ENCODE measurements at places on chromosomes 3 and 15.
A peak's percentile ranks its signal among the peaks of the same experiment; 100 is the strongest.

DNA sequence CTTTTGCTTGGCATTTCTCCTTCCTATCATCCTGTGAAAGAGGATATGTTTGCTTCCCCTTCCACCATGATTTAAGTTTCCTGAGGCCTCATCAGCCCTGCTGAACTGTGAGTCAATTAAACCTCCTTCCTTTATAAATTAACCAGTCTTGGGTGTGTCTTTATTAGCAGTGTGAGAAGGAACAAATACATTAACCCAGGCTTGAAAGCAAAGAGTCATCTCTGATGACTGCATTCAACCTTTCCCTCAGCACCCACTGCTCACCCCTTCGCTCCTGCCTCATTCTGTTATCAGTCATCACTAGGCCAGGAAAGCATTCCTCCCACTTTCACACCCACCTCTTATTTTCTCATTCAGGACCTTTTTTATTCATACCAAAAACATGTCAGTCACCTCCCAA, 59.6 kb upstream of the CASR start:
- no peak overlapping the region for H3K27ac ChIP-seq
- H3K27me3 ChIP-seq, result peaks cover 16% of the 10 kb centered on the region
- no peak overlapping the region for H3K4me3 ChIP-seq
- no peak for DNase-seq

- H3K4me1 ChIP-seq, result peaks cover 19% of the 10 kb centered on the region
- H3K27ac ChIP-seq, result no peak overlapping the region
These were observed 122.3 kb downstream of the PTPRG start for GRCh38 chr3:61683549-61684236.

GRCh38 chr3:149216193-149216869, 5.3 kb downstream of the CP start:
- H3K27me3 ChIP-seq, result no peaks in the 10 kb centered on the region
- H3K36me3 ChIP-seq, result no peaks in the 10 kb centered on the region
- no peak for DNase-seq
- no peaks in the 10 kb centered on the region for H3K4me1 ChIP-seq
- H3K27ac ChIP-seq, result no peak overlapping the region
- H3K4me3 ChIP-seq, result no peak overlapping the region

- H3K4me3 ChIP-seq, result peak overlapping the region; percentile 83
- no peak for DNase-seq
- peaks cover 5% of the 10 kb centered on the region for H3K36me3 ChIP-seq
- no peak overlapping the region for H3K27ac ChIP-seq
These were observed 431 bp upstream of the YEATS2 start for GRCh38 chr3:183697123-183697609.

- DNase-seq, result peak; percentile 59
- H3K27me3 ChIP-seq, result no peaks in the 10 kb centered on the region
- H3K36me3 ChIP-seq, result peaks cover 30% of the 10 kb centered on the region
- H3K4me1 ChIP-seq, result no peaks in the 10 kb centered on the region
These were observed 4.5 kb downstream of the RPL22L1 start for GRCh38 chr3:170865209-170866094.

DNA sequence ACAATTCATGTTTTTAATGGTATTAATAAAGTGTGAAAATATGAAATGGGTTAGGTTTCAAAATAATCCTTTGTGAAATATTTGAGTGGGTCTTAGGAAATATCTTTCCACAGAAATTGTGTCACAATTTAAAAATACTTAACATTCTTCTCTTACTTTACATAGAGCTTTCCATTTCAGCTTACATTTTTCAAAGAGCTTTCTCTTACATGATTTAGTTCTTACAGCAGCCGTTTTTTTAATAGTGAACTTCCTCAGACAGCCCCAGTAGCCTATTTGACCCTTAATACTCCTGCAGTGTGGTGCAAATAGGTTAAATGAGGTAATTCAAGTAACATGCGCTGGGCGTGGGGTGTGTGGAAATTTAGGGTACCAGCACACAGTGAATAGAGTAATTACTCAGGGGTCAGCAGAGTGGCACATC, 21.8 kb downstream of the P2RY12 start:
- no peak overlapping the region for H3K4me3 ChIP-seq
- no peak for DNase-seq
- H3K4me1 ChIP-seq, result peaks cover 2% of the 10 kb centered on the region
- no peaks in the 10 kb centered on the region for H3K27me3 ChIP-seq
- H3K36me3 ChIP-seq, result no peaks in the 10 kb centered on the region

- peaks cover 3% of the 10 kb centered on the region for H3K4me1 ChIP-seq
- H3K27ac ChIP-seq, result no peak overlapping the region
- no peaks in the 10 kb centered on the region for H3K27me3 ChIP-seq
- no peak for DNase-seq
- H3K36me3 ChIP-seq, result no peaks in the 10 kb centered on the region
These were observed 30.3 kb upstream of the PSMD6 start for GRCh38 chr3:64053581-64053980.

DNA sequence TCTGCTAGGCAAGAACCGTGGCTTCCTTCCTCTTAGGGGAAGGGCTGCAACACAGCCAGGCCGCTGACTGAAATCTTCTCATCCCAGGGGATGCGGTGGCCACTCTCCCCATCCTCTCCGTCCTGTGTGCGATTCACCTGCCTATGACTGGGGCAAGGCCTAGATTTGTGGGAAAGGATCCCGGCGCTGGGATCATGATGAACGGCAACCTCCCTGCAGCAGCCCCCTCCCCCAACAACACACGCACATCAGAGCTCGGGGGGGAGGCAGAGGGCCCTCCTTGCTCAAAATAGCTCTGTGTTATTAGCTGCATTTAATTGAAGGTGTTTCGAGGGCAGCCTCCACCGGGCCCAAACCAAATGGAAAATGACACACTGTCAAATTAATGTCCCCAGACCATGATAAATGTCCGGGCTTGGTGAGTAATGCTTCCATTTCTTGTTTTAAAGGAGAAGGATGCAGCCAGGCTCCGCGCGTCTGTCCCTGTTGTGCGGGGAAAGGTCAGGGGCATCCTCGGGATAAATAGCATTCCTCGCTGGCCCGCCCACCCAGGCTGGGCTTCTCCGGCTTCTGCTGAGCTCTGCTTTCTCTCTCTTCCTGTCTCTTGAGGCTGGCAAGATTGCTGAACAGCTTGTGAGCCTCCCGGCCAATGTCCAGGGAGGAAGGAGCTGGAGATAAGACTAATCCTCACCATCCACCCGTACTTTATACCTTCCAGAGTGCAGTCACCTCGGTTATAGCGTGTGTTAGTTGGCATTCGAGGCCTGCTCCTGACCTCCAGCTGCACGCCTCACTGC, 56.4 kb upstream of the TLE3 start:
- peak; percentile 75 for DNase-seq
- no peak overlapping the region for H3K27ac ChIP-seq
- peaks cover 15% of the 10 kb centered on the region for H3K4me1 ChIP-seq
- H3K27me3 ChIP-seq, result peaks cover 80% of the 10 kb centered on the region
- H3K36me3 ChIP-seq, result no peaks in the 10 kb centered on the region

- H3K36me3 ChIP-seq, result peaks cover 4% of the 10 kb centered on the region
- H3K4me1 ChIP-seq, result peaks cover 11% of the 10 kb centered on the region
- no peak overlapping the region for H3K4me3 ChIP-seq
- no peak overlapping the region for H3K27ac ChIP-seq
These were observed 297.6 kb upstream of the C2CD4B start for GRCh38 chr15:62462721-62463120.

- DNase-seq, result no peak
- no peaks in the 10 kb centered on the region for H3K36me3 ChIP-seq
- no peaks in the 10 kb centered on the region for H3K27me3 ChIP-seq
- no peak overlapping the region for H3K4me3 ChIP-seq
- no peaks in the 10 kb centered on the region for H3K4me1 ChIP-seq
These were observed 242.1 kb downstream of the ITPR1 start for GRCh38 chr3:4735243-4735642.

DNA sequence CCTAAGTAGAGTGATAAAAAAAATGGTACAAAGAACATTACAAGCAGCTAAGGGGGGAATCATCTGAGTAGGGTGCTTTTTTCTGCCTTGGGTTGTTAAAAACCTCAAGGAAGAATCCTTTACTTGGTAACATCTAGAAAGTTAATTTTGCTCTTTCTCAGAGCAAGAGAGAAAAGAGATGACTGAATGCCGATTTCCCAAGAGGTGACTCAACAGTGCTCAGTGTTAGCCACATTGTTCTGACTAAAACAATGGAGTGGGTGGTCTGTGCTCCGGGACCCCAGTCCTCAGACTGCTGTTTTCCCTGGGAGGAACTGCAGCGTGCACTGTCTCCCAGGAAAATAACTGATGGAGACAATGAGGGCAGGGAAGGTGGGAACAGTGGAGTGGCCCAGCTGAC, 41.1 kb upstream of the RASGRP1 start:
- H3K27ac ChIP-seq, result no peak overlapping the region
- H3K4me1 ChIP-seq, result peaks cover 6% of the 10 kb centered on the region
- H3K27me3 ChIP-seq, result peaks cover 6% of the 10 kb centered on the region
- H3K36me3 ChIP-seq, result no peaks in the 10 kb centered on the region
- H3K4me3 ChIP-seq, result no peak overlapping the region

DNA sequence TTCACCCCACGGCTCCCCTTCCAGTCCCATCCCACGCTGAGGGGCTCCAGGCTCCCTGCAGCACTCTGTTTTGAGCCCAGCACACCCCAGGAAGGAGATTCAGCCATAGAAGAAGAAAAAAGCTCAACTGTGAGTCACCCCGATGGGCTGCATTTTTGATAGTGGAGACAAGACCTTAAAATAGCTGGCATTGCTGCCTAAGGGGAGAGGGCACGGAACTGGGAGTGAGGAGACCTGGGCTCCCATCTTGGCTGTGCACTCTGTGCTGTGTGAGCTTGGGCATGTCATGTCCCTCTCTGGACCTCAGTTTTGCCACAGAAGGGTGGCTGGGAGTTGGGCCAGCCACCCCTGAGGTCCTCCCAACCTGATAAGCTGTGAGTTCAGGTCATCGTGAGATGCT, 57.2 kb upstream of the SMAD6 start:
- H3K27ac ChIP-seq, result peak overlapping the region; percentile 55
- no peaks in the 10 kb centered on the region for H3K27me3 ChIP-seq
- H3K4me3 ChIP-seq, result no peak overlapping the region
- H3K4me1 ChIP-seq, result no peaks in the 10 kb centered on the region

- no peak for DNase-seq
- no peak overlapping the region for H3K27ac ChIP-seq
- H3K36me3 ChIP-seq, result no peaks in the 10 kb centered on the region
- H3K27me3 ChIP-seq, result no peaks in the 10 kb centered on the region
- no peak overlapping the region for H3K4me3 ChIP-seq
These were observed 34.5 kb downstream of the SLC6A20 start for GRCh38 chr3:45761831-45762230.

GRCh38 chr15:41620536-41621199, 39.5 kb upstream of the MGA start:
- peak overlapping the region; percentile 73 for H3K4me3 ChIP-seq
- no peak overlapping the region for H3K27ac ChIP-seq
- peaks cover 17% of the 10 kb centered on the region for H3K27me3 ChIP-seq
- no peaks in the 10 kb centered on the region for H3K4me1 ChIP-seq

- H3K4me1 ChIP-seq, result no peaks in the 10 kb centered on the region
- H3K27ac ChIP-seq, result no peak overlapping the region
- DNase-seq, result no peak
- H3K4me3 ChIP-seq, result no peak overlapping the region
- no peaks in the 10 kb centered on the region for H3K36me3 ChIP-seq
These were observed 287.4 kb downstream of the UACA start for GRCh38 chr15:70475921-70476320.

- H3K27me3 ChIP-seq, result no peaks in the 10 kb centered on the region
- H3K36me3 ChIP-seq, result no peaks in the 10 kb centered on the region
- no peak for DNase-seq
- no peak overlapping the region for H3K27ac ChIP-seq
These were observed 254.1 kb upstream of the ARPP21 start for GRCh38 chr3:35385271-35385670.

GRCh38 chr3:45933591-45933990, 9.7 kb upstream of the CXCR6 start:
- no peak overlapping the region for H3K4me3 ChIP-seq
- H3K27ac ChIP-seq, result no peak overlapping the region
- no peaks in the 10 kb centered on the region for H3K27me3 ChIP-seq
- no peak for DNase-seq
- no peaks in the 10 kb centered on the region for H3K4me1 ChIP-seq

- H3K27me3 ChIP-seq, result no peaks in the 10 kb centered on the region
- no peak overlapping the region for H3K27ac ChIP-seq
- no peaks in the 10 kb centered on the region for H3K4me1 ChIP-seq
- no peak for DNase-seq
These were observed 34.1 kb upstream of the HACD2 start for GRCh38 chr3:123618768-123619484.

GRCh38 chr3:14362890-14363289, 39.5 kb upstream of the SLC6A6 start:
- H3K4me1 ChIP-seq, result no peaks in the 10 kb centered on the region
- H3K27me3 ChIP-seq, result no peaks in the 10 kb centered on the region
- no peak overlapping the region for H3K27ac ChIP-seq
- no peak for DNase-seq
- no peak overlapping the region for H3K4me3 ChIP-seq
- no peaks in the 10 kb centered on the region for H3K36me3 ChIP-seq

GRCh38 chr15:42060797-42061196, 33.6 kb downstream of the PLA2G4D start:
- no peak overlapping the region for H3K4me3 ChIP-seq
- peaks cover 3% of the 10 kb centered on the region for H3K4me1 ChIP-seq
- DNase-seq, result no peak
- no peaks in the 10 kb centered on the region for H3K27me3 ChIP-seq
- H3K27ac ChIP-seq, result no peak overlapping the region
- no peaks in the 10 kb centered on the region for H3K36me3 ChIP-seq

DNA sequence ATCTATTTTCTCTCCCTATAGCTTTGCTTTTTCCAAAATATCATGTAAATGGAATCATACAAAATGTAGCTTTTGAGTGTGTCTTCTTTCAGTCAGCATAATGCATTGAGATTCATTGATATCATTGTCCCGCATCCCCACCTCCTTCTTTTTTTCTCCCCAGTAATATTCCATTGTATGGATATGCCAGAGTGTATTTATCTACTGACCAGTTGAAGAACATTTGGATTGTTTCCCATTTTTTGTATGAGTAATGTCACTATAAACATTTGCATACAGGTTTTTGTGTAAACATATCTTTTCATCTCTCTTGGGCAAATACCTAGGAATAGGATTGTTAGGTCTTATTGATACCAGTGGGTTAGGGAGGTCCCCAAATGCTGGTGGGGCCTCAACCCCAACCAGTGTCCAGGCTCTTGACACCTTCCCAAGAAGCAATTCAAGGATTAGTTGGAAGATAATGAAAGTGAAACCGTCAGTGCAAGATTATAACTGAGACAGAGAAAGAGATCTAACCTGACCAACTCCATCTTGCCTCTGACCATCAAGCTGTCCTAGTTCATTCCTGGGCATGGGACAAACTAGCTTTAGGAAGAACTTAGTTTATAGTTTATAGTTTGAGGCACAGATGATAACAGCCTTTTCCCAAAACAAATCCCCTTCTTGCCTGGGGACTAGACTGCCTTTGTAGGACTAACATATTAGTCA, 7.4 kb upstream of the SLC33A1 start:
- no peak overlapping the region for H3K27ac ChIP-seq
- H3K4me3 ChIP-seq, result no peak overlapping the region
- no peaks in the 10 kb centered on the region for H3K4me1 ChIP-seq
- DNase-seq, result no peak
- H3K27me3 ChIP-seq, result no peaks in the 10 kb centered on the region
- H3K36me3 ChIP-seq, result no peaks in the 10 kb centered on the region

- DNase-seq, result no peak
- H3K27ac ChIP-seq, result no peak overlapping the region
- H3K4me1 ChIP-seq, result peaks cover 19% of the 10 kb centered on the region
- H3K4me3 ChIP-seq, result peak overlapping the region; percentile 8
- no peaks in the 10 kb centered on the region for H3K36me3 ChIP-seq
These were observed 472.7 kb downstream of the RAP2B start for GRCh38 chr3:153634683-153635082.

- no peak overlapping the region for H3K27ac ChIP-seq
- H3K27me3 ChIP-seq, result no peaks in the 10 kb centered on the region
- DNase-seq, result no peak
- H3K4me1 ChIP-seq, result peaks cover 5% of the 10 kb centered on the region
- H3K36me3 ChIP-seq, result no peaks in the 10 kb centered on the region
- no peak overlapping the region for H3K4me3 ChIP-seq
These were observed 171.5 kb upstream of the NANOGP8 start for GRCh38 chr15:35256551-35256950.

Data from endodermal cell (in vitro differentiated cells).